ENCODE measurements at places on chromosomes 6 and 20. TPM values are rescaled to one million over a fixed set of nuclear protein-coding genes. Genes with fewer than 3 reads are reported as not detected.

DNA sequence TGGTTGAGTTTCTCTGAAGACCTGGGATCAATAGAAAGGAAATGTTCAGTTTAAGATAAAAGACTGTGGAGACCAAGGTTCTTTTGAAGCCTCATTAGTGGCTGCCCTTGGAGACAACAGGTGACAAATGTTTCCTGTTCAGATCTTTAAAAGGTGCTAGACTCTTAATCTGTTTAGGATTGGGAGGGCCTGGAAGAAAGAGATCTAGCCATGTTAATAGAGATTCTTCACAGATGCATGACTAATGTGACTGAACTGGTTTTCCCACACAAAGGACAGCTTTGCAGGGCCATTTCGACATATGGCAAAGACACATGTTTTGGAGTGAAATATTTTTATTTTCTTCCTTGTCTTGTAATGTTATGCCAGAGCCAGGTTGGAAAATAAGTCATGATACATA lies 82.2 kb downstream of the WDR27 start:
- no peak overlapping the region for H3K27ac ChIP-seq
- no peak for DNase-seq
- H3K36me3 ChIP-seq, result no peaks in the 10 kb centered on the region
- no peaks in the 10 kb centered on the region for H3K27me3 ChIP-seq
- no peak overlapping the region for H3K4me3 ChIP-seq

PI16 gene
- 1.2 TPM for total RNA-seq

- H3K36me3 ChIP-seq, result no peaks in the 10 kb centered on the region
- peak overlapping the region; percentile 89 for H3K27ac ChIP-seq
- no peaks in the 10 kb centered on the region for H3K27me3 ChIP-seq
- H3K4me1 ChIP-seq, result no peaks in the 10 kb centered on the region
- H3K4me3 ChIP-seq, result peak overlapping the region; percentile 68
Observed at GRCh38 chr6:45378334-45378926, 696 bp upstream of the SUPT3H start.

DNA sequence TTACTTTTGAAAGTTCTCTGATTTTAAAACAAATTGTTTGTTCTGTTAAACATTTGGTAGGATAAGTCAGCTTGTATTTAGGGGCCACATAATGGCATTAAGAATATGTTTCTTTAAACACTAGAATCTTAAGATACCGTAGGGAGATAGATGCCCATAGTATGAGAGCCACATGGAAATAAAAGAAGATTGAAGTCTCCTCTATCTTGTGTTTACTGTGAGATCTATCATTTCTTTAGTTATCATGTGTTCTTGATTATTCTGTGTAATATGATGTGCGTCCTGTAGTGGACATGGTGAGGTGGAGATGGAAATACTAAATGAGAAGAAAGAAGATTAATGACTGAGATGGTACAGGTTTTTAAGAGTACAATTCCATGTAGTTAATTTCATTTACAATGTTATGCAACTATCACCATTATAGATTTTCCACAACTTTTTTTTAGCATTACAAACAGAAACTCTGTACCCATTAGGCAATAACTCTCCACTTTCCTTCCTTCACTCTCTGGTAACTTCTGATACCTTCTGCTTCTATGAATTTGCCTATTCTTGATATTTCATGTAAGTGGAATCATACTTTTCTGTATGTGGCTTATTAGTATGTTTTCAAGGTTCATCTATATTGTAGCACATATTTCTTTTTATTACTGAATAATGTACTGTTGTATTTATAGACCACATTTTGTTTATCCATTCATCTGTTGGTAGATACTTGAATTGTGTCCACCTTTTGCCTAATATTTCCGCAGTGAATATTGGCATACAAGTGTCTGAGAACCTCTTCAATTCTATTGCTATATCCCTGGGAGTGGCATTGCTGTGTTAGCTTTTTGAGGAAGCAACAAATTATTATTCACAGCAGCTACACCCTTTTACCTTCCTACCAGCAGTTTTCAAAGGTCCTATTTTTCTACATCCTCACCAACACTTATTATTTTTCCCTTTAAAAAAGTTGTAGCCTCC lies 11.5 kb downstream of the RNF146 start:
- H3K4me3 ChIP-seq, result no peak overlapping the region
- no peak overlapping the region for H3K27ac ChIP-seq
- peaks cover 5% of the 10 kb centered on the region for H3K36me3 ChIP-seq
- DNase-seq, result no peak

GRCh38 chr6:48859562-48860123 lies 603.4 kb downstream of the MMUT start:
- H3K27me3 ChIP-seq, result no peaks in the 10 kb centered on the region
- no peaks in the 10 kb centered on the region for H3K4me1 ChIP-seq
- H3K4me3 ChIP-seq, result no peak overlapping the region
- H3K36me3 ChIP-seq, result no peaks in the 10 kb centered on the region

MOG gene
- not detected for total RNA-seq

- DNase-seq, result no peak
- H3K4me3 ChIP-seq, result no peak overlapping the region
- no peaks in the 10 kb centered on the region for H3K36me3 ChIP-seq
- H3K27me3 ChIP-seq, result peaks cover 4% of the 10 kb centered on the region
- no peak overlapping the region for H3K27ac ChIP-seq
Observed at GRCh38 chr6:2509711-2510110, 241.0 kb downstream of the MYLK4 start.

DNA sequence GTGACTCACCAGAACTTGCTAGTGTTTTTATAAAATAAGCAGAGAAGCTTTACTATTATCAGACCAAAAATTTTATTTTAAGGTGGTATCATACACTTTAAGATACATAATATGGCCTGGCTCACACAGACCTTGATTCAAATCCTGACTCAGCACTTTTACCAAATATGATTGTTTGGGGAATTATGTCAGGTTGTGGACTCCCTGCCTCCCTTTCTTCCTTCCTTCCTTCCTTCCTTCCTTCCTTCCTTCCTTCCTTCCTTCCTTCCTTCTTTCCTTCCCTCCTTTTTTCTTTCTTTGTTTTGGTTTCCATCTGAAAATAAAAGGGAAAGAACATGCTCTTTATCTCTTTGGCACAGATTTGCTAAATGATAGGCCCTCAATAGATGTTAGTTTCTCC lies 186.0 kb upstream of the MMS22L start:
- H3K27ac ChIP-seq, result no peak overlapping the region
- H3K36me3 ChIP-seq, result no peaks in the 10 kb centered on the region
- no peak for DNase-seq
- no peaks in the 10 kb centered on the region for H3K27me3 ChIP-seq
- no peaks in the 10 kb centered on the region for H3K4me1 ChIP-seq

DNA sequence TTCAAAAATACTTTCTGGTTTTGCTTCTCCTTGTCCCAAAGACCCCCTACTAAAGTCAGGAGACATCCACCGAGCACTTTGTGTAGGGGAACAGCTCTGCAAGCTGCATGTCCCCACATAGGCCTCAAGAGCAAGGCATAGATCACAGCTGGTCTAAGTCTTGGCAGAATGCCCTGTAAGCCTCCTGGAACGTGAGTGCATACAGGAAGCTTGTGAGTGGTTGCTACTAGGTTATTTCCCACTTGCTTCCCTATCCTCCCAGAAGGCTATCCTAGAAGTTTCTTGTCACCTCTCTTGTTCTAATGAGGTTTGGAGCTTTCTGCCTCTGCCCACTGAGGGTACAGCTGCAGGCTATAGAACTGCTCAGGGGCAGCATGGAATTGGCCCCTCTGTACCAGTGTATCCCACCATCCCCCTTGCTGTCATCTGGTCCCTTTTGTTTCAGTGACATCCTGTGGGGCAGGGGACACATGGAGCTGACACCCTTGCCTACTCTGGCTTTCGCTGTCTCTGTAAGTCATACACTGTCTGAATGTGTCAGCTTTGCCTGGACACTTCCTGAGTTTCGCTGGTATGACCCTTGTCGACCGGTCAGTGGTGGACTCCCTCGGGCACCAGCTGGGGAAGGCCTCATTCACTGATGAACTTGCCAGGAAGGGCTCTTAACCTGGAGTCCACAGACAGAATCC lies 35.6 kb upstream of the KCNK16 start:
- no peaks in the 10 kb centered on the region for H3K4me1 ChIP-seq
- DNase-seq, result peak; percentile 40
- no peak overlapping the region for H3K4me3 ChIP-seq
- no peaks in the 10 kb centered on the region for H3K36me3 ChIP-seq
- H3K27ac ChIP-seq, result no peak overlapping the region

DNA sequence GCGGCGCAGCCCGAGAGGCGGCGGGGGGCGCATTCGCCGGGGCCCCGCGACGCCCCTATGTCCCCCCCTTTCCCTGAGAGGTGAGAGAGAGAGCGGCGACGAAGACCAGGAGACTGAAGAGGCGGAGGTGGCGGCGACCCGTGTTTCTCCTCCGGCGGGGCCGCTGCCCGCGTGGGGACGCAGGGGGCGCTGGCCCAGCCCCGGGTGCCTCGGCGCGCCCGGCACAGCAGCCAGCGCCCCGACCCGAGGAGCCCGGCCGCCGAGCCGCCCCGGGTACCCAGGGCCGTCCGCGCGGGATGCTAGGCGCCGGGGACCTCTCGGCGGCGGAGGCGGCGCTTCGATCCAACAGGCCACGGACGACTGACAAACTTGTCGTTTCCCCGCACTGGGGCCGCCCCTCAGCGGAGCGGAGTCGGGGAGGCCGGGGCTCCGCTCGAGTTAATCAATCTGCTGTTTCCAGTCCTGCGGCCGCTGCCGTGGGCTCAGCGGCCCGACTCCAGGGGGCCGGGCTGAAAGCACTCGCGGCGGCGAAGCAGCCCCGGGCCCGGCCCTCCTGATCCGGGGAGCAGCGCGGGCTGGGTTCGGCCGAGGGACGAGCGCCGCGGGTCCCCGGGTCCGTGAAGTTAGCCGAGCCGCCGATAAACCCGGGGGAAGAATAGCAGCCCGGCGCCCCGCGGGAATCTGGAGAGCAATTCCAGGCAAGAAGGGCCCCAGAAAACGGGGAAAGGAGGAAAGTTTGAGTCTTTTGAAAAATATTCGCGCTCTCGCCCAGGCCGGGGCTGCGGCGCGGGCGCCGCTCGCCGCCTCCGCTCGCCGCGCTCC lies 631 bp downstream of the MDGA1 start:
- peak overlapping the region; percentile 60 for H3K27ac ChIP-seq
- H3K4me1 ChIP-seq, result peaks cover 7% of the 10 kb centered on the region
- no peaks in the 10 kb centered on the region for H3K36me3 ChIP-seq

TRIM40 gene
- 17.0 TPM for total RNA-seq

DNA sequence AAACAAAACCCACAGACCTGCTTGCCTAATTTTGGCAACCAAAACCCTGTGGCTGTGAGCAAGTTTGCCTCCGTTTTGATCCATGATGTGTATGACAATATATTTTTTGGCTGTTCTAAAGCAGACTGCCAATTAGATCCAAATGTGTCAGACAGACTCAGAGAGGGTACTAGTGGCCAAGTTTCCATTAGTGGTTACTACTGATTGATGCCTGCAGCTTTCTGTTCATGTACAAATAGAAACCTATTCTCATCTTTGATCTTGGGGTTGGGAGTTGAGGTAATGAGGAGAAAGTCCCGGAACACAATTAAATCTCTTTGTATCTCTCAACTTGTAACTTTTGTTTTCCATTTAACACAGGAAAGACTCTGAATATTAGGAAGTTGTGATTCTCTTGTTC lies 100.9 kb downstream of the RNF144B start:
- H3K27ac ChIP-seq, result no peak overlapping the region
- no peak overlapping the region for H3K4me3 ChIP-seq
- no peak for DNase-seq
- H3K4me1 ChIP-seq, result no peaks in the 10 kb centered on the region
- H3K36me3 ChIP-seq, result no peaks in the 10 kb centered on the region
- H3K27me3 ChIP-seq, result no peaks in the 10 kb centered on the region

- no peaks in the 10 kb centered on the region for H3K36me3 ChIP-seq
- H3K27ac ChIP-seq, result no peak overlapping the region
- no peaks in the 10 kb centered on the region for H3K4me1 ChIP-seq
- H3K27me3 ChIP-seq, result no peaks in the 10 kb centered on the region
- DNase-seq, result no peak
Observed at GRCh38 chr6:56582236-56582635, 60.5 kb downstream of the DST start.

DNA sequence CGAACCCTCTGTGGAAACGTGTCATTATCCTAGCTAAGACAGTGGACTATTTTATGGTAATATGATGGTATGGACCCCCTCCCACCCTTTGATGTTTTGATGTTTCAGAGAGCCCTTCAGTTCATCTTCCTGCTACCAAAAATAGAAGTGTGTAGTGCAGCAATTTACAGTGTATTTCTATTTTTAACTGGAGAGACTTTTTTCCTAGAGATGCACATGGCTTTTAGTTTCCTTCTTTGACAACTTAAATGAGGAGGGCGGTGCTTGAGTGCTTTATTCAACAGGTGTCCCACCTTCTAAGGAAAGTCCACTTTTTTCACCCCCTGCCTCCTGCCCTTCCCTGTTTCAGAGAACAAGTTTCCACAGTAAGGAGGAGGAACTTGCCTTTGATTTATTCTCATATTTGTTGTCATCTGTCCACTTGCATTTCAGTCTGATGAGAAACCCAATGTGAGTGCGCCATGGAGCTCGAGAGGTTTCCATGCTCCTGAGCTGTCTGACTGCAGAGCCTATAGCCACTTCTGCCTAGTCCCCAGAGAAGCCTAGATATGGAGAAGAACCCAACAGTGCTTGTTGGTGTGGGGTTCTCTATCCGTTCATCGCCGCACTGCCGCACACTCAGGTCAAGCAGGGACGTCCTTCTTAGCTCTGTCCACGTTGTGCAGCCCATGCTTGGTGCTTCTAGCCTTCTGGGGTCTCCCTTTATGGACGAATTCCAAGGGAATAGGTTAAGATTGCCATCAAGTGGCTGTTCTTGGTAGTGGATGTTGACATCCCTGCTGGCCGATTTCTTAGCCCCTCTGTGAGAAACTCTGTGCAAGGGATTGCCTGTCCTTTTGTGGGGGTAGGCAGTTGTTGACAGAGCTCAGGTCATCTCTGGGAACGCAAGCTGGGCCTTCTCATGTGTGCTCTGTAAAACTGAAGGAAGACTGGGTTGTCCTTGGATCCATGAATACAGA lies 144.2 kb downstream of the JARID2 start:
- no peaks in the 10 kb centered on the region for H3K27me3 ChIP-seq
- no peak for DNase-seq
- no peaks in the 10 kb centered on the region for H3K4me1 ChIP-seq
- H3K36me3 ChIP-seq, result no peaks in the 10 kb centered on the region
- H3K27ac ChIP-seq, result no peak overlapping the region

DNA sequence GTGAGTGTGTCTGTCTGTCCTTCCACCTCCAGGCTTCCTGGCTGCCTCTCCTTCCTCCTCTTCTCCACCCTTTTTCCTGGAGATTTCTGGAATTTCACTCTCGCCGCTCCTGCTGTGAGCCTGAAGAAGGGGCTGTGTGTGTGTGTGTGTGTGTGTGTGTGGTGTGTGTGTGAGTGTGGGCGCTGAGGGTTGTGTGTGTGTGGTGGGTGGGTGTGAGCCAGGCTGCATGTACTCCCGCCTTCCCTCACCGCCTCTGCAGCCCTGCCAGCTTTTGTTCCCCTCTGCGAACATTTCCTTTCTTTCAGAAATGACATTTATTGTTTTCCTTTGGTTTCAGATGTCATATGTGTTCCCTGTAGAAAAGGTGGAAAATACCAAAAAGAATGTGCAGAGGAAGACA lies 76.0 kb downstream of the SRC start:
- H3K4me3 ChIP-seq, result no peak overlapping the region
- H3K27ac ChIP-seq, result no peak overlapping the region
- H3K36me3 ChIP-seq, result no peaks in the 10 kb centered on the region
- DNase-seq, result no peak
- no peaks in the 10 kb centered on the region for H3K4me1 ChIP-seq
- H3K27me3 ChIP-seq, result no peaks in the 10 kb centered on the region

TCP11 gene
- not detected for total RNA-seq

Measured in colonic mucosa (tissue), 4 donors.